Stimulated activated CD4-positive, alpha-beta T cell treated with anti-CD3 and anti-CD28 coated beads, Interleukin-1b, Interleukin-23, amount 100 ng/mL, for 48 hours (primary cell): ENCODE measurements at places on chromosomes 7 and 10.

- DNase-seq, result no peak
Observed at GRCh38 chr7:37052705-37053104, 328.4 kb upstream of the AOAH start.

- DNase-seq, result no peak
Observed at GRCh38 chr10:58453105-58453504, 59.6 kb upstream of the BICC1 start.

- no peak for DNase-seq
Observed at GRCh38 chr10:13298748-13299436, 972 bp downstream of the PHYH start.

DNA sequence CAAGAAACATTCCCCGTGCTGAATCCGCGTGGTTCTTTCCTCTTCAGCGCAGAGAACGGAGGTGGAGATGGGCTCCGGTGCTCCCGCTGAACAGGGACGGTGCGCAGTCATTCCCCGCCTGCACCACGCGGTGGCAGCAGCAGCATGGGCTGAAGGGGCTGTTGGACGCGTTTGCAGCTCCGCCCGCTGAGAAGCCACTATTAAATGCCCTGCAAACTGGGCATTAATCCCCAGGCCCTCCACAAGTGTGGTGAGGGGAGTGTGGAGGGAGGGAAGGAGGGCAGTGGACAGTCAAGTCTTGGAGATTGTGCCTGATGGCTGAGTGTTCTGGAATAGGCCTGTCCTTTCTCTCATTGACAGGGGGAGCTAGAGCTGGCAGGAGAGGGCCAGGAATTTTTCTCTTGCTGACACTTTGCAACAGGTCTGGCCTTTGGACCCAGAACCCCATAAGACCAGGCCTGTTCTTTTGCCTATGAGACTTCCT, 240.2 kb upstream of the INHBA start:
- DNase-seq, result peak; percentile 72

DNA sequence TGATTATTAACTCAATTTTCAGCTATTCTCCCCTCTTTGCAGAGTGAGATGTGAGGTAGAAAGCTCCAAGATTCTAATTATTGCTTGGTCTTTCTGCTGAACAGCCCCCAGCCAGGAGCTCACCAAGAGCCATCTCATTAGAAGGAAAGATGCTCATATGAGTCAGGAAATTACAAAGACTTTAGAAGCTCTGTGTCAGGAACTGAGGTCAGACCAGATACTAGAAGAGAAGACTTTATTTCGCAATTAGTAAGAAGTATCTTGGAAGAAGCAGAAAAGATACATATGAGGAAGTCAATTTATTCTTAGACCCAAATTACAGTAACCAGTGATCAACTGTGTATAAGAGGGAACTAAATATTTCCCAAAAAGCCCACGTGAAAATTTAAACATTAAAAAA, 626.9 kb downstream of the ZWINT start:
- DNase-seq, result no peak

- DNase-seq, result peak; percentile 50
Observed at GRCh38 chr10:28668363-28669226, 8.7 kb upstream of the BAMBI start.

GRCh38 chr10:5906651-5907050, 16.6 kb downstream of the FBH1 start:
- no peak for DNase-seq

DNA sequence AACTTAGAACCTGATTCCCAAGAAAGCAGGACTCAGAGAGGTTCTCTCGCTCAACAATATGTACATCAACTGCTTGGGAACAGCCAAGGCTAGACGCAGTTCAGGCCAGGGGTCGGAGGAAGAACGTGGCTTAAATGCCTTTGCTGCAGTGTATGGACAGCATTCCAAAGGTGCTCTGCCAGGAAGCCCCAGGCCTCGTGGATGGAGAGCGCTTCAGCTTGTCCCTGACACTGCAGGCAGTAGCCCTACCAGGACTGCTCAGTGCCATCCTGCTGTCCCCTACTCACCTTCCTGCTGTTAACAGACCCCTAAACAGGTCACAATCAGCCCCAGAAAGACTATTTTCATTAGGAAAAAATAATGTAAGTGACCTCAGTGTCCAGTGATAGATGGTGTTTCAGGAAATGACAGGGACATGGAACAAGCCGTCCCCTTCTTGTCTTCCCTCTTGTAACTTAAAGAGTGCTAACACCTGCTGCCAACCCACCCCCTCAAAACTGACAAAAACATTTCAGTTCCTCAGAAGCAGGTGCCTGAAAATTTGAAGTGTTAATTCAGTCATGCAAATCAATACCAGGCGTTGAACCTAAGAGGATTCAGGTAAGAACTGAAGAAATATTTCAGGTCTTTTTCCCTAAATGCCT, 16.5 kb downstream of the CREB3L2 start:
- no peak for DNase-seq

DNA sequence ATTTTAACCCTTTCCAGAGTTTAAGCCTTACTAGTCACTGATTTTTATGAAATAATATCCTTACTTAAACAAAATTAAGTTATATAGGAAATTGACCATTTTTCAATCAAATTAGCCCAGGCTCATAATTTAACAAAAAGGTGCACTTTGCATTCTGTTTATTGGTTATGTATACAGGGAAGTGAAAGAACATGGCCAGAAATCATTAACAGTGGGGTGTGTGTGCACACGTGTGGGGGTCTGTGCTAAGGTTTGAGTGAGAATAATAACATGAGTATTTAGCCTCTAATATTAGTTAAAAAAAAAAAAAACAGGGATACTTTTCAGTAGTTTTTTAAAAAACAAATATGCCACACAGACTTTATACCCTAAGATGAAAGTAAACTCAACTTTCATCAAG, 510.5 kb upstream of the PFKP start:
- DNase-seq, result no peak

GRCh38 chr7:55590517-55591281, 18.4 kb upstream of the VOPP1 start:
- DNase-seq, result no peak

DNA sequence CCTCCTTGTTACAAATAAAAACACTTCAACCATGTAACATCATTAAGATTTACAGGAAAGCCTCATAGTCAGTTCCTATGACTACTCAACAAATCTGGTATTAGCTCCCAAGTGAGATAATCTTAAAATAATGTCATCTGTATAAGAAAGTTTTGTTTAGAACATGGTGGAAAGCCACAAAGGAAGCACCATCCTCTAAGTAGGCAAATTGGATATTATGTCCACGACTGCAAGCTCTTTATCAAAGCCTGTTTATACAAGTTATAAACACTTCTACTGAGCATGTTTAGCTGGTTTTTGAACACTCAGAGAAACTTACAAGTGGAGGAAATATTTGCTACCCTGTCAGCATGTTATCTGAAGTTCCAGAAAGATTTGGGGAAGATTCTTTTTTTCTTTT, 349.8 kb downstream of the ARL4A start:
- DNase-seq, result no peak

DNA sequence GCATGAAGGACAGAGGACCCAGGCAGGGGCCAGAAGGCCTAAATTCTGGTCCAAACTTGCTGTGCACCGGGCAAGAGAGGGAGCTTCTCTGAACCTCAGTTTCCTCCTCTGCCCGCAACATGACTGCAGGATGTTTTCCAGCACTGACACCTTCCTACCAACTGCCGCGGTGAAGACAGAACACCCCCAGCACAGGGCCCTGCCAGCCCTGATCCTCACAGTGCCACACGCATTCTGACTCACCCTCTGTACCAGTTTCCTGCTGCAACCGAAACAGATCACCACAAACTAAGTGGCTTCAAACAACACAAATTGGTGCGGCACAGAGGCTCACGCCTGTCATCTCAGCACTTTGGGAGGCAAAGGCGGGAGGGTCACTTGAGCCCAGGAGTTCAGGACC, 18.1 kb downstream of the MAD1L1 start:
- no peak for DNase-seq

DNA sequence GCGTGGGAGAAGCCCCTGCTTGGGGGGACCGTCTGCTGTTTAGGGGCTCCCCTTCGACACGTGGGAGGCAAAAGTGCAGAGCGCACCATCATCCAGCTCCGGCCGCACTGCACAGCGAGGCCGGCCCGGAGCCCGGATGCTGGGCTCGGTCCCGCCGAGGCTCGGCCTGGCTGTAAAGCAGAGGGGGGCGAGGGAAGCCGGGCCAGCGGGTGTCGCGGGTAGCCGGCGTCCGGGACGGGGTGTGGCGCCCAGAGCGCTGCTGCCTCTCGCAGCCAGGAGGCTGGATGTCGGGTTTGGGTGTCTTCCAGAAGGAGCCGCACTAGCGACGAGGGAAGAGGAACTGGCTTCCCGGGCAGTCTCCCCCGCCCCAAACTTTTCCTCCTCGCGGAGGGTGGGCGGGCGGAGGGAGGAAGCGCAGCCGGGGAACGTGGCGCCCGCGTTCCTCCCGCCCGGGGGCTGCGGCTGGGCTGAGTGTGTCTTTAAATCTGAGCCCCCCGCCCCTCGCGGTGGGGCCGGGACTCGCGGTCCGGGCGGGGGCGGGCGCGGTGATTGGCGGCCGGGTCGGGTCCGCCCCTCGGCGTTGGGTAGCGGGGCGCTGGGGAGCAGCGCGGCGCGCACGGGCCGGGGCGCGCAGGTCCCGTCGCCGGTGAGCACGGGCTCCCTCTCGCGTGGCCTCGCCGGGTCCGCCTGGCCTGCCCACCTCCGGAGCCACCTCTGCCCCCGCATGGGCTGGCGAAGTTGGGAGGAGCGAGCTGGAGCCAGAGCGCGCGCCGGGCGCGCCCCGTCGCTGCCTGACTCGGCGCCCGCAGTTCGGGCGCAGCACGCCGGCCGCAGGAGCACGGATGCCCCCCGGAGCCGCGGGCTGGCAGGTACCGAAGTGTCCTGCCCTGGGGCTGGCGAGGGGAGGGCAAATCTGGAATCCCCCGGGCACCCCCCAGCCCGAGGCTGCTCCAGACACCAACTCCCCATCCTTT, at the start of gene PALD1:
PALD1 (plus strand) TSS at position 577 of the 974 bp plus-strand sequence. CDS start 47,185 bp downstream, outside the sequence.
- peak; percentile 53 for DNase-seq

GRCh38 chr7:80637911-80638765, at the start of gene CD36:
CD36 (plus strand) TSS chr7:80638642; CDS start chr7:80646741, 8,099 bp downstream.
- no peak for DNase-seq

DNA sequence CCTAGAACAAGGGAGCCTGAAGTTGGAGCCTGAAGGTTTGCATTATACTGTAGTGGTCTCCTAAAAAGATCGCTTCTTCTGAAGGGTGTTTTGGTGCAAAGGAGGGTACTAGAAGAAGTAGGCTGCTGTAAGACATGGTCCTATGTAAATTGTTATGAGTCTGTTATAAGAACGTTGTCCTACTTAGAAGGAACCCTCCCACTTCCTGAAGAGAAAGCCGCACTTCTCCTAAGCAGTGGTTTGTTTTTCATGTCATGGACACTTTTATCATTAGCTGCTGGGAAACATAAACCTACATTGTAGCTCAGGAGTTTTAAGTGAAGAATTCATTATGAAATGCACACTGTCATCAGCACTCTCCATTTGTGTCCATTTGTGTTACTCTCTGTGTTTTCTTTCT, 129.1 kb upstream of the ITGB1 start:
- DNase-seq, result no peak

GRCh38 chr7:45130910-45131309, 19.4 kb upstream of the TBRG4 start:
- DNase-seq, result no peak

- DNase-seq, result no peak
Observed at GRCh38 chr7:128891110-128891941, 19.2 kb downstream of the KCP start.

DNA sequence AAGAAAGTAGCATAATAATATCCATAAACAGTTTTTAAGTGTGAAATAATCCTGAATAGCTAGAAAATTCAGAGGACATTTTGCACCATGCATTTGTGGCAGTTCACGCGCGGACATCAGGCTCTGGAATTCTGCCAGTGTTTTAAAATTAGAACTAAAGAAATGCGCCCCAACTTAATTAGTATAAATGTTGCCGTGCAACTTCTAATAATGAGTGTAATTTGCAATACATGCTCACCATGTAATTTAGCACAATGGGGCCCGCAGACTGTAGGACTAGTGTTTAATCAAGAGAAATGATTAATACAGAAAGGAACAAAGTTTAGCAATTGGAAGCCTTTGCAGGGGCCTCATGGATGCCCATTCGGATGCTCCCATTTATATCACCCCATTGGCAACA, 96.6 kb downstream of the PTPRE start:
- DNase-seq, result no peak

DNA sequence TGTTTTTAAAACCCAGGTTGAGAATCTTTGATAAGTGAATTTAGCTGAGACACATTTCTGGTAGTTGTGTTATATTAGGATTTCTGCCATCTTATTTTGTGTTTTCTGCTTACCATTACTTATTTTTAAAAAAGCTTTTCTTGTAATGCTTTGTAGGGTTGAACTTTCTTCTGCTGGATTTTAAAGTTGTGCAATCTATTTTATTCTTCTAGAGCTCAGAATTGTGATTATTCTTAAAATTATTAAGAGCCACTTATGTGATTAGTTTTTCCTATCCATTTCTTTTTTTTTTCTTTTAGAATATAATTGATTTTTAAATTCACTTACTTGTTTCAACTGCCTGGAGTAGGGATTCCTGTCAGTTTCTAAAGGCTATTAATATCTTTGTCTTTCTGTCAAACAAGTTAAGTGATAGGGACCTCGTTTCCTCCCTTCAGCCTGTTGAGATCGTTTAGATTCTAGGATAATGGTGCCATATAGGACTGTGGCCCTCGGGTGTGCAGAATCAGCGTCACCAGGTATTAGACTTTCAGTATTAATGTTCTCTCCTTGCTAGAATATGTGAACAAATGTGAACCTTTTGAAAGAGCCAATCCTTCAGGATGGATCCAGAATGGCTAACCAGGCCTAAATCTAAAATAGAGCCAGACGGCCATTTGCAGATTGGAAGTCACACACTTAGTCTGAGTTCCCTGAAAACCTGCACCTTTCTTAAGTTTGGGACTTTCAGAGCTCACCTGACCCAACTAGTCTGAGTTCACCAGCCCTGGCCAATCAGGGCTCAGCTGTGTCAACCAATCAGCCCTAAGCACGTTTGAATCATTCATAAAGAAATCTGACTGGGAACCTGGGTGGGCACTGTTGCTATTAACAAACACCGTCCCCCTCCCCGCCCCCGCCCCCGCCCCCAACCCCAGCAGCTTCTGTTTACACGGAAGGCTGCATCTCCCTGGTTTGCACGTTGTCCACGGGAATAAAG, 26.2 kb downstream of the CUX1 start:
- no peak for DNase-seq

DNA sequence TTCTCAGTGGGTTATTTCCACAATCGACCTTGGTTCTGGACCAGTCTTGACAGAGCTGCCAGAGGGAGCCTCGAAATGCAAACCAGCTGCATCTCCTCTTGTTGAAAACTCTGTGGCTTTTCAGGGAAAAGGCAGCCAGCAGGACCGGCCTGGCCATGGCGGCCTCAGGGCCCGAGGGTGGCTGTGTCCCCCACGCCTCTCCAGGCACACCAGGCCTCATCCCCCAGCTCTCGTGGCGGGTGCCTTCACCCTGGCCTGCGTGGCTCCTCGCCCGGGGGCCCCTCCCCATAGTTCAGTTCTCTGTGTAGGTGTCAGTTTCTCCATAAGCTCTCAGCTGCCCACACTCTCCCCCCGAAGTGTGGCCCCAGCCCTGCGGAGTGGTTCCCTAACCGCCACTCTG, 63.5 kb downstream of the MGMT start:
- DNase-seq, result no peak

GRCh38 chr7:36960105-36960504, 235.8 kb upstream of the AOAH start:
- no peak for DNase-seq
